CD8-positive, alpha-beta T cell (primary cell): ENCODE measurements at places on chromosomes 13 and 19. TPM values are rescaled to one million over a fixed set of nuclear protein-coding genes. Genes with fewer than 3 reads are reported as not detected.

Gene USHBP1
- not detected for total RNA-seq

Gene FAM216B
- total RNA-seq = not detected

DNA sequence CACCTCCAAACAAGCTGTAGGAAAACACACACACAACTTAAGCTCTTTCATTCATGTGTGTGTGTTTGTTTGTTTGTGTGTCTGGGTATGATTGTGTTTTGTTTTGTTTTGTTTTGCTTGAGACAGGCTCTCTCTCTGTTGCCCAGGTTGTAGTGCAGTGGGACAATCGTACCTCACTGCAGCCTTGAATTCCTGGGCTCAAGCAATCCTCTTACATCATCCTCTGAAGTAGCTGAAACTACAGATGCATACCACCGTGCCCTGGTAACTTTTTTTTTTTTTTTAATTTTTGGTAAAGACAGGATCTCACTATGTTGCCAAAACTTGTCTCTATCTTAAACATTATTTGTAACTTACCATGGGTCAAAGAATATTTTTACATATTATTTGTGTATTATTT, 431.7 kb downstream of the SLITRK1 start:
- no peak for DNase-seq

DNA sequence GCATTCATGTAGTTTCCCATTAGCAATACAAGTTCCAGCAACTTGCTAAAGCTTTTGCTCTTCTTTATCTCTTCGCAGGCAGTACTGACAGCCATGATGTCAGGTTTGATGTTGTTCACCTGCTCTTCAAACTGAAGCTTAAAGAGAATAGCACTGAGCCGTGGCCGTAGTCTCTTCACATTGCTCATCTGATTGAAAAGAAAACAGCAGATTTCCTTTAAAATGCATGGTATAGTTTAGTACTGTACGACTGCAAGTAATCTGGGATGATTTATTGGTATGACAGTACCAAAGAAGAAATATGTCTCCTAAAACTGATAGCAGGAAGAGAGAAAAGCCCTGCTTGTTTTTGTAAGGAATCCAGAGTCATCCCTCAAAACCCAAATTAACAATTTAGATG, 284.4 kb downstream of the DIAPH3 start:
- DNase-seq = no peak

DNA sequence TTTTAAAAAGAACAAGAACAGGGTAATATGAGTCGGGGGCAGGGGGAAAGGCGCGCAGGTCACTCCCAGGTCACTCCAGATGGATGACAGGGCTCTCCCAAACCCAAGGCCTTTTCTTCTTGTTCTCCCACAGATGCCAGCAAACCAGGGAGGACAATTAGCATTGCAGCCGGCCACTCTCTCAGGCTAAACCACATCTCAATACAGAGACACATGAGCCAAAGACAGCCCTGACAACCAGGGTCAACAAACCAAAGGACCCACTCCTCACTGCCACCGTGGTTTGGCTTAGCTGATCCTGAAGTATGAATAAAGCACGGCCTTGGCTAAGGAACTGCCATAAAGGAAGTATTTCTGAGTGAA, 47.3 kb downstream of the LATS2 start:
- no peak for DNase-seq

GRCh38 chr13:97339988-97340749, 93.8 kb upstream of the RAP2A start:
- DNase-seq = no peak

- no peak for DNase-seq
These were observed 17.4 kb downstream of the ZNF579 start for GRCh38 chr19:55563261-55563690.

DNA sequence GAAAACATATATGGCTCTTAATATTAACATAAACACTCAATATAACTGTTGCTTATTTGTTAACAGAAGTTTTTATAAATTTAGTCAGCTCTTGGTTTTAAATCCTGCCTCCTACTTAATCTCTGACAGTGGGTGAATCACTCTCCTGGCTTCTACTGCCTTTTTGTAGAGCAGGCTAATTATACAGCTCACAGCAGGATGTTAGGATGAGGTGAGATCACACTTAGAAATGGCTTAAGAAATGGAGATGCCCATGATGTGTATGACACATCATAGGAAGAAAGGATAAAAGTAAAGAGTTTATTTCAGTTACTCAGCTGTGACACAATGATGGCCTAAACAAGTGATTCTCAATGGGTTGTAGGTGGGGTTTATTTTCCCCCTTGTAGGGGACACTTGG, 345.6 kb downstream of the SPRY2 start:
- DNase-seq = no peak

DNA sequence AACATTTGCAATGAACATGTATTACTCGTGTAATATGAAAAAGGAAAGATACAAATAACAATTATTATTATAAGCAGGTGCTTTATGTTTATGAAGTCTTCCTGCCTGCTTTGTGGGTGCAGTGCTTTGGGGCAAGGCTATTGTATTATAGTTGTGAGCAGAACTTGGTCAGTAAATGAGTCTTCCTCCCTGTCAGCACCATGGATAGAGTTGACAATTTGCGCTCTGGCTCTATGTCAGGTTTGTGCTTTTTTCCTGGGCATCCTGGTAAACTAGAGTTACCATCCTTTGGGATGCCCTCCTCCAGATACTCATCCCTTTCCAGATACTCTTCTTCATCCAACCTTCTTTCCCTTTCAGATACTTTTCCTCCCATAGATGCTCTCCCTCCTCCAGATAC, 19.6 kb downstream of the ERICH6B start:
- no peak for DNase-seq

DNA sequence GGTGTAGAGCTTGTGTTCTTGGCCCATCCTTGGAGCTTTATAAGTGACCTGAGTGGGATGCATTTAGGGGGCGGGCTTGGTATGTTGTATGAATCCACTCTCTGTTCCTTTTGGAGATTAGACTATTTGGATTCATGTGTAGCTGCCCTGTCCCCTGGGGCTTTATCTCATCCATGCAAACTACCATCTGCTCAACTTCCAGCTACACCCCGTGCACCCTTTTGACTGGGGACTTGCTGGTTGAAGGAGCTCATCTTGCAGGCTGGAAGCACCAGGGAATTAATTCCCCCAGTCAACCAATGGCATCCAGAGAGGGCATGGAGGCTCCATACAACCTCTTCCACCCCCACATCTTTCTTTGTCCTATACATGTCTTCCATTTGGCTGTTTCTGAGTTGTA, 6.1 kb downstream of the CLEC4M start:
- DNase-seq = no peak

DNA sequence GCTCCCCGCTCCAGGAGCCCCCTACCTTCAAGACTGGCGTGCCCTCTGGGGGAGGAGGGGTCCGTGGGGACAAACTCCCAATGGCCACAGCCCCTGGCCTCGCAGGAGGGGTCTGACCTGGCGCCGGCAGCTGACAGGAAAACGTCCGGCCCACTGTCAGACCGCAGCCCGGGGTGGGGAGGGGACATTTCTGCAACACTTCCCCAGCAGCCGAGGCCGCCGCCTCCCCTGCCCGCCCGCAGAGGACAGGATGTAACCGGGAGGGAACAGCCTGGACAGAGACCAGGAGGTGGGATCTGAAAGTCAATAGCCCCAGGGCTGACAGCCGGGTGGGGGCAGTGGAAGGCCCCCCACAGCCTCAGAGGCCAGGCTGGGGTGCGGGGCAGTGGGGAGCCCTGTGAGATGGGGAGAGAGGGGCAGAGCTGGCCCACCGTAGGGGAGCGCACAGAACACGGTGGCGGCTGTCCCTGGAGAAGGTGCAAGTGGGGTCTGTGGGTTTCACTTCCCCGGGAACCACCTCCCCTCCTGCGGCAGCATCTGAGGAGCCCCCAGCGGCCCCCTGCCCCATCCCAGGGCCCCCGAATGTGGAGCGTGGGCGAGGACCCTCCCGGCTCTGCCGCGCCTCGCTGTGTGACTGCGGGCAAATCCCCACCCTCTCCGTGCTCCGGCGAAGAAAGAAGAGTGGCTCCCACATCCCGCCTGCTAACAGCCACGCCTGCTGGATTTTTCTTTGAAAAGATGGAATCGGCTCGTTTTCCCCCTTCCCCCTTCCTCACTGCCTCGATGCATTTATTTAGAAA, at the start of gene PEAK3:
Gene PEAK3, minus strand, starts transcription at position 114 of the 800 bp plus-strand sequence. CDS start 1,244 bp downstream, outside the sequence.
- DNase-seq = no peak

DNA sequence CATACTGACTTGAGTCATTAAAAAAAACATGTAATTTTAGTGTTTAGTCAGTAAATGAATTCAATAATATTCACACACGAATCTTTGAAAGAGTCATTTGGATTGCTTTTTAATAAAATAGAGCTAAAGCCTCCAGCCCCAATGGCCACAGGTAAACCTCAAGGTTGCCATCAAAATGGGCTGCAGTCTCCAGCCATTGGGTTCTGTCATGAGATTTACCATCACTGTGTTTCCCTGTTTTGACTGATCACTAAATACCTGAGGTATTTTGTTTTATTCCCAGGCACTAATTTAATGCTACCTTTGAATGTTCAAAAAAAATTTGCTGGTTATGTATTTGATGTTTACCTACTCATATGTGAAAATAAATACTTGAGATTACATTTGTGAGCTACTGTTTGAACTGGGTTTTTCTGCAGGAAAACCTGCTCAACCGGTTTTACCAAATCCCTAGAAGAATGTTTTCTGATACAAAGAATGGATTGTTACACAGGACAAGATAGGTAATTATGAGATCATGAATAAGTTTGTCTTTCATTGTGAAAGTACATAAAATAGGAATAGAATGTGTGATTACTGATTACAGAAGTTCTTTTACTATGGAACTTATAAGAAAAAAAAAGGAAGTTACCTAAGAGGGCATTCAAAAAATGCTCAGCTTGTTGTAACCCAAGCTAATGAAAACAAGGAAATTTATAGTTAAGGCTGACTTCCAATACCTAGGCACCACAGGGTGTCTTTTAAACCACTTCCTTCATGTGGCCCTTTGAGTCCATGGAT, 391.3 kb downstream of the EFNB2 start:
- no peak for DNase-seq

GRCh38 chr13:84481958-84482357, 599.7 kb upstream of the SLITRK1 start:
- no peak for DNase-seq

GRCh38 chr13:30985637-30986205, 53.3 kb downstream of the TEX26 start:
- DNase-seq = no peak

GRCh38 chr19:45177817-45178261, at the start of gene TRAPPC6A:
Gene TRAPPC6A (minus strand): TSS chr19:45178237. CDS start chr19:45178218, 19 bp downstream.
- DNase-seq = no peak
